Dorsolateral prefrontal cortex (tissue), 122 donors: ENCODE measurements at places on chromosomes 4 and X.

GRCh38 chr4:166363198-166363597 lies 490.2 kb downstream of the TLL1 start:
- no peak for DNase-seq

- no peak for DNase-seq
These were observed 340.2 kb downstream of the GASK1B start for GRCh38 chr4:157832596-157832995.

DNA sequence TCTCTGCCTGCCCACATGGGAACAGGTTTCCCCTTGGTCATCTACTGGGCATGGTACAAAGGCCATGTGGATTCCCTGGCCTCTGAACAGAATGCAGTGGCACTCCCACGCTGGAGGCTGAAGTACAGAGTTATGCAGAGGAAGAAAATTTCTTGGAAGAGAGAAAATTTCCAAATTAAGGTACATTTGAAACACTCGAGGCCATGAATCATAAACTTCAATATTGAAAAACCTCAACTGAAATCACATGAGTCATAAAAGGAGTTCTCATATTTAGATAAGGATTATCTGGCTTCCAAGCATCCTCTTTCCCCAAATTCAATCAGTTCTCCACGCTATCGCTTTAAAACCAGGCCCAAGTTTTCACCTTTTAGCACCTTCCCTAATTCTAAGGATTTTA lies 28.1 kb upstream of the TXK start:
- DNase-seq, result no peak

- DNase-seq, result no peak
These were observed 28.9 kb downstream of the TIGD2 start for GRCh38 chr4:89140168-89140759.

DNA sequence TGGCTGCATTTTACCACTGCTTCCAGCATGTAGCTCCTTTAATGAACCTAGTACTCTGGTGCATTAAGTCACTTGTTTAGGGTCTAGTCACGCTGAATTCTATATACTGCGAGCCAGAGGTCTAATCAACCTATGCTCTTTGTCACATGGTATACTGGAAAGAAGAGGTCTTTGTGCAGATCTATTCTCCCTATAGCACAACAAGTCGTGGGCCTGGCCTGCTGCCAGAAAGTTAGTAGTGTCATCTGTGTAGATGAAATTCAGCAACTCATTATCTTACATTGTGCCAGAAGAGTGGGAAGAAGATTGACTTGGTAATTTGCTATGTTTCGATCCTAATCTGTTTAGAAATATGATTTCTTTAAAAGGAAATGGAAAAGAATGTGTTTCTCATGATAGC lies 80.8 kb downstream of the AWAT2 start:
- DNase-seq, result no peak

DNA sequence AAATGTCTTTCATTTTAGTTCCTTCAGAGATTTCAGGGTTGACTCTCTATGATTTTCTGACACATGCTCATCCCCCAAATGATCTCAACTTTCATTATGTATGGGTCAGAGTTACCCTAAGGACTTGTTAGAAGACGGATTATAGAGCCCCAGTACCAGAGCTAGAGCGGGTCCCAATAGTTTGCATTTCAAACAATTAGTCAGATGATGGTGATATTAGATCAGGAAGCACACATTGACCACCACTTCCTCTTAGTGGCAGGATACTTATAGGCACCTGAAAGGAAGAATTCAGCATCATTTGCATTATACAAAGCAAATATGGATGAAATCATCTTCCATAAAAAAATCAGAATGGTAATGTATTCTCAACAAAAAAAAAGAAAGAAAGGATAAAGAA lies 106.1 kb downstream of the GALNTL6 start:
- no peak for DNase-seq

DNA sequence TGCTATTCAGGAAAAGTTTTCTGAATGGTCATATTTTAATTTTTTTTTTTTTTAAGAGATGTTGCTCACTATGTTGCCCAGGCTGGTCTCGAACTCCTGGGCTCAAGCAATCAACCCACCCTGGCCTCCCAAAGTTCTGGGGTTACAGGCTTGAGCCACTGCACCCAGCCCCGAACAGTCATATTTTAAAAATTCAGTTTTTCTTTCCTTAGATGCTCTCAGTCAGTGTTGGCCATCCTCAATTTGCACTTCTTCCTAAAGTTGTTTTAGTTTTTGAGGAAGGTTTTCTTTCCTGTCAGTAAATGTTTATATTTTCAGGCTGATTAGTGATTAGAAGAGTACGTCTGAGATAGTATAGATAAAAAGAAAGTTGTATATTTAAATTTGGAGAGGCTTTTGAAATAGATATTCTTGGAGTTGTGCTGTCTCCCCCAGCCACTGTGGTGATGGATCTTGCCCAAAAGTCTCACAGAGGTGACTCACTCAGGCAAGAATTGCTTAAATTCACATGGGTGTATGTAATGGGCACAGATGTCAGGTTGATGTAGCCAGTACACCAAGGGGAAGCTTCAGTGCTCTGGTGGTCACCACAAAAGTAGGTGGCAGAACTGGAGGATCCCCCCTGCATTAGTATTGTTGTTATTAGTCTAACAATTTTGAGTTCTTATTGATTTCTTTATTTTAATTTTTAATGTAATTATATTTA lies 72.2 kb upstream of the ELOVL6 start:
- DNase-seq, result no peak

GRCh38 chr4:83011689-83012199 lies 1.1 kb upstream of the LIN54 start:
- DNase-seq, result no peak

DNA sequence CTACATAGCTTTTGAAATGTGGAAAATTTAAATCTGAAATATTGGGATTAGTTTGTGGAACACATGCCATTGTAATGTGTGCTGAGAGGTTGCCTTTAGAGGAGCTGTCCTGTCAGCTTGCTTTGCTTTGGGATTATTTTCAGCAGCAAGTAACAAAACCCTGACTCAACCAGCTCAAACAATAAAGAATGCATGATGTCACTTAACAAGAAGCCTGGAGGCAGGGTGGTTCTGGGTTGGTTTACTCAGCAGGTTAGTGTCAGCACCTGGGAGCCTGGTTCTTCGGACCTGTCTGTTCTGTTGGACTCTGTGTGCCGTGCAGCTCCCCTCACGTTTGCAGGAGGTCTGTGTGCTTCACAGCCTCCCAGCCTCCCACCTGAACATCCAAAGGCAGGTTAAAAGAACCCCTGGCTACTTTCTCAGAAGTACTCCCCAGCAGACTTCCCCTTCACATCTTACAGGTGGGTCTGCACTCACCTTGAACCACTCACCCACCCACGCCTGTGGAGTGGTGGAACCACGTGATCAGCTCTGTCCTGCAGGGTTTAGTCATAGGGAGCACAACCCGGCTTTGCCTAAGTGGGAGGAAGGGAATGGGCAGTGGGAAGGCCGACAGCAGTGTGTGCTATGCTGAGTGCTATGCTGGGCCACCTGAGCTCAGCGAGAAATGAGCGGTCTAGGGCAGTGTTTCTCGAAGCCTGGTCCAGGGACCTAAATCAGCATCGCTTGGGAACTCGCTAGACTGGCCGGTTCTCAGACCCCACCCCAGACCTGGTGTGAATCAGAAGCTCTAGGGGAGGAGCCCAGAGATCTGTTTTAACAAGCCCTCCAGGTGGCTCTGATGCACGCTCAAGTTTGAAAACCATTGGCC lies 20.4 kb downstream of the TMEM131L start:
- no peak for DNase-seq

GRCh38 chrX:24023972-24024669 lies 2.9 kb downstream of the KLHL15 start:
- DNase-seq, result no peak

DNA sequence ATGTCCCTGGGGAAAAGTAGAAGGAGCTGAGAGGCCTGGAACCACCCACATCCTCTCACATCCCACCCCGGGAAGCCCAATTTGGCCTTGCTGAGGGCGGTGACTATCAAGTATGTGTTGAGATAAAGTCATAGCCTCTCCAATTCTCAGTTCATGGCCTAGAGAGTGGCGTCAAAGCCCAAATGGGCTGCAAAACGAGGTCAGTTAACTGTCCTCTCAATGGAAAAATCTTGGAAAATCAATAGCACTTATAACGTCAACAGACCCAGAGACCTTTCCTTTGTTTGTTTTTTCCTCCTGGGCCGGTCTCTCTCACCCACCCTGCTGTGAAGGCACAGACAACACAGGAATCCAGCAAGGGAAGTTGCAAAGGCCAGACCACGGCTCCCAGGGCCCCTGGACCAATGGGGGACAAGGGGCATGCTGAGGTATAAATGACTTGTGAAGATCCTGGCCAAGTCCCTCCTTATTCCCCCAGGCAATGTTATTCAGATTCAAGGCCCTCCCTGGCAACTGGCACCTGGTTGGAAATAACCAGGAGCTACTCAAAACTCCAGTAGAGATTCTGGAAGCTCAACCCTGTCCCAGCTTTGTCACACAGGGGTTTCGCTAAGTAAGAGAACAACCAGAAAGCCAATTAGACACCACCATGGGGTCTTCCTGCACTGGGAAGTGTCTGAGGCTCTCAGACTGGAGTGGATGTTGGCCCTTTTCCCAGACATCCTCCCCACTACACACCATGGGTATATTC lies 38.6 kb downstream of the TSC22D3 start:
- no peak for DNase-seq

GRCh38 chr4:19146038-19146437 lies 1105.7 kb upstream of the SLIT2 start:
- DNase-seq, result no peak

GRCh38 chr4:30281986-30282385 lies 438.2 kb upstream of the PCDH7 start:
- DNase-seq, result no peak

DNA sequence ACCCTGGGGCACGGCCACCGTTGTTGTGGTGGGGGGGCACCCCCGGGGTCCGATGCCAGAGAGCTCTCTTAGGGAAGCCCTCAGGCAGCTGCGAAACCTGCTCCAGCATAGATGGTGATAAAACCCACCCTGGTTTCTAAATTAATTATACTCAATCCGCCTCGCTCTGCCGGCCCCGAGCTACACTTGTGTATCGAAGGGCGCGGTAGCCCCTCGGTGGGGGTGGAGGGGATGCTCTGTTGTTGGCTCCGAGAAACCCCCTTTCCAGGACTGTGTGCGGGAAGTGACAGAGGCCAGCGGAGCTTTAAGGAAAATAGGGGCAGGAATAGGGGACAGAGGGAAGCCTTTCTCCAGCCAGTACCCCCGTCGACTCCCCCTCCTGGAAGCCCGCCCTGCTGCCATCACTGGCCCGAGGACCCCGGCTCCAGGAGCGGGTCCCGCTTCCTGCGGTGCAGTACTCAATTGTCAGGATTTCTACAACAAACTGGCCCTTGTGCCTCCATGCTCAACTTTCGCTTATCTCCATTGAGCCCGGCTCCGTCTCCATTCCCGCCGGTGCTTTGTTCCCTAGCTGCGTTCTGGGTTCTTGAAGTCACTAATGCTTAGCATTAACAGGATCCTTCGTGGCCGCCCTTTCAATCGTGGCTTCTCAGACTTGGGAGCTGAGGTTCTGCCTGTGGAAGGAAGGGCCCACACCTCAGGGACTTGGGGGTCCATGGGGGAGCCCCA lies 408.2 kb downstream of the BCOR start:
- peak; percentile 35 for DNase-seq

GRCh38 chrX:68714856-68715255 lies 67.4 kb downstream of the STARD8 start:
- DNase-seq, result no peak

GRCh38 chrX:31715675-31716074 lies 643.8 kb upstream of the FTHL17 start:
- no peak for DNase-seq

GRCh38 chr4:19472666-19473065 lies 779.0 kb upstream of the SLIT2 start:
- DNase-seq, result no peak

- DNase-seq, result no peak
These were observed 512.7 kb upstream of the FAT1 start for GRCh38 chr4:187236209-187236890.

DNA sequence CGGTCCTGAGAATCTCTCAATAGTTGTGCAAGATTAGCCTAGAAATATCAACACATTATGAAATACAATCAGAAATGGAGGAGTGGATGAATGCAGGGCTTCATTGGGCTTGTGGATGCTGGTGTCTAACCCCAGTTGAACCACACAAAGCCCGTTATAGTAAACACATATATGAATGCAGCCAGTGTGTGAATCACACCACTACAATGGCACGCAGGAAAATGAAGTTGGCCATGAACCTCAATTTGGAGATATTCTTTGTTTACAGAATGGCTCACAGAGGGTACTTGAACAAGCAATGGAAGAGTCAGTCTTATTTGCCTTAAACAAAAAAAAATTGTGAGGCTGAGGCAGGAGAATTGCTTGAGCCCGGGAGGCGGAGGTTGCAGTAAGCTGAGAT lies 57.8 kb downstream of the SOD3 start:
- no peak for DNase-seq

- no peak for DNase-seq
These were observed 48.8 kb downstream of the PPP2R2C start for GRCh38 chr4:6423575-6423974.

DNA sequence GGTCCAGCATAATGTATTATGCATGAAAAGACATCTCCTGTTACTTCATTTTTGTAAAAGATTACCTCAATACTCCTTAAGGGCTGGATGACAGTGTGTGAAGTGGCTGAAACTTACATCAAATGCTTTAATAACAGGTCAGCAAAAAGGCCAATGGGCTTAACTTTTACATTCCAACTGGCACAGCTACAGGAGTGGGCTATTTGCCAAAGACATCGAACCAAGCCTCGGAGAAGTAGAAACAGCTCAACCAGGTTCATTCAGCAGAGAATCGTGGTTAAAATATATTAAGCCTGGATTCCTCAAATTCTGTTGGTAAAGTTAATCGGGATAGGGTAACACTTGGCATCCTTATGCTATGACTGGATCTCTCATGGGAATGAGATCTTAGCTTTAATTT lies 639.7 kb downstream of the TRIML1 start:
- DNase-seq, result no peak

DNA sequence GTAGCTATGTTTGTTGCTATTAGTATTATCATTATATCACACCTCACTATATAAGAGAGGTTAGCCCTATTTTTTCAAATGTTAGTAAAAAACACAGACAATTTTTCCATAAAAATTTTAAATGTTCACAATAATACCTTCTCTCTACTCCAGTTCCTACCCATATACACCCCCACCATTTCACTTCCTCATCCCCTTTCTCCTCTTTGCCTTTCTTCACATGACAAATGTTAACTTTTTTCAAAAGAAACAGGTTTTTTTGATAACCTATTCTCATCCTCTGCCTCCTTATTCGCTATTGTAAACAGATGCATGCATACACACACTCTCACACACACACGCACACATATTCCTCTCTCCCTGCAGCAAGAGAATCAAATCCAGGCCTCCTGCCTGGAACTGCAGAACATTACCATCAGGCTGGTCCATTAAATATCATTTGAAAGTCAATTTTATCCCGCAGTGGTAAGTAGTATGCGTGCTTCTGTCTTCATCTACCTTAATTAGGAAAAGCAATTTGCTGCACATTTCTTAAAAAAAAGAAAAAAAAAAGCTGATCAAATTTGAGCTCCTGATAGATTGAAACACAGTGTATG lies 55.5 kb downstream of the MID1IP1 start:
- no peak for DNase-seq

DNA sequence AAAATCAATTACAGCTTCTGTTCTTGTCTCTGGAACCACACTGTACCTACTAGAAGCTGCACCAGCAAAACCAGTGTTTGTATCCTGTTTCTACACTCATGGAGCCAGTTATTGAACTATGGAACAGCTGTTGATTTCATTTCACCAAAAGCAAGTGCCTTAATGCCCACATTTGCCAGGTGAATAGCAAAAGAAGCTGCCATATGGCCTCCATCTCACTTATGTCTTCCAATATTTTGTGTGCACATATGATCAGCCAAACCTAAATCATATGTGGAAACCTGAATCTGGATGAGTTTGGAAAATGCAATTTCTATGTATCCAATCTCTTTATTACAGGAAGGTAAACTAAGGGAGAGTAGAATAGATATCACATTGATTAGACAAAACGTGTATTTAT lies 415.8 kb upstream of the GRID2 start:
- no peak for DNase-seq
